NCI-H146 (cell line): ENCODE measurements at places on chromosomes 3 and 15.

DNA sequence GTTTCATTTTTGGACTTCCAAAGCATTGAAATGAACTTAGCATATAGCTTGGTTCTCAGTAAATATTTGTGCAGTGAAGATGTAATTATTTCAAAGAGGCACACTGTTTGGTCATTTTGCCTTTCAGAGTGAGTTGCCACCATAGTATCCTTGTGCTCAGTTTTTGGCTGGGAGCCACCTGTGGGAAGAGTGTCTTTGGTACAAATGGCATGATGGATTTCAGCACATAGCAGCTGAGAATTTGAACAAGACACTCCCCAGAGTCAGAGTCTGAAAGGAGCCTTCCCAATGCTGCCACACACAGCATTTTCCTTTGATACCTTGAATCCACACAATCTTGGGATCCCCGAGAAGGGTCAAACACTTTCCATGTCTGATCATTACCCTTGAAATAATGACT lies 897.2 kb upstream of the ARPP21 start:
- DNase-seq = no peak

DNA sequence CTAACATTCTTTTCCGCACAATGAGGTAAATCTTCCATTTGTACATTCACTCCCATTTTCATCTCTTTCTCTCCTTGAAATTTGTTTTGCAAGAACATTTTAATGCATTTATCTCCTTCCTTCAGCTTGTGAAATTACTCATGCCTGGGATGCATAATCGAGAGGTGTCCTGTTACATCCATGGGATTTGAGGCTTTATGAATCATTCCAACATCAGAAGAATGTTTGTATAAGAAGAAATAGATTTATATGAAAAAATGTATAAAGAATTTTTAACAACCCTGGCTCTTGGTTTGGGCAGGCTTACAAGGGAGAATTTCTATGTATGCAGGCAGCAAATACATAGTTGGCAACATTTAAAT lies 93.2 kb upstream of the MBNL1 start:
- DNase-seq = no peak

GRCh38 chr15:78432664-78433063 lies 5.4 kb upstream of the IREB2 start:
- DNase-seq = no peak

DNA sequence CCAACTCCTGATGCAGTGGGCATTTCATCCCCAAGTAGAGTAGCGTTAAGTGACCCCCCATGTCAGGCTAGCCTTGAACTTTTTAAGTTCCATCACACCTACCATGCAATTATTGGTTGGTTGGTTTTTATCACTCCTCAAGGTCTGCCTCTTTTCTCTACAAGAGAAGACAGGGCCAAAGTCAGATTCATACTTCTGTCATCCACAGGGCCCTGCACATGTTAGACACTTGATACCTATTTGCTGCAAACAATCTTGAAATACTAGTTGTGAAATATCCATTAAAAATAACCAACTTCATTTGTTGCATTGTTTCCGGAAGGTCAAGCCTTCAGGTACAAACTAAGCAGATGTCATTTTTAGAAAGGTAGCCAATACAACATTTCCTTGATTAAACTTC lies 1.2 kb downstream of the CMSS1 start:
- DNase-seq = no peak

- no peak for DNase-seq
These were observed 55.4 kb downstream of the KLF13 start for GRCh38 chr15:31381801-31382712.

GRCh38 chr15:50024281-50024680 lies 94.8 kb downstream of the ATP8B4 start:
- DNase-seq = no peak

DNA sequence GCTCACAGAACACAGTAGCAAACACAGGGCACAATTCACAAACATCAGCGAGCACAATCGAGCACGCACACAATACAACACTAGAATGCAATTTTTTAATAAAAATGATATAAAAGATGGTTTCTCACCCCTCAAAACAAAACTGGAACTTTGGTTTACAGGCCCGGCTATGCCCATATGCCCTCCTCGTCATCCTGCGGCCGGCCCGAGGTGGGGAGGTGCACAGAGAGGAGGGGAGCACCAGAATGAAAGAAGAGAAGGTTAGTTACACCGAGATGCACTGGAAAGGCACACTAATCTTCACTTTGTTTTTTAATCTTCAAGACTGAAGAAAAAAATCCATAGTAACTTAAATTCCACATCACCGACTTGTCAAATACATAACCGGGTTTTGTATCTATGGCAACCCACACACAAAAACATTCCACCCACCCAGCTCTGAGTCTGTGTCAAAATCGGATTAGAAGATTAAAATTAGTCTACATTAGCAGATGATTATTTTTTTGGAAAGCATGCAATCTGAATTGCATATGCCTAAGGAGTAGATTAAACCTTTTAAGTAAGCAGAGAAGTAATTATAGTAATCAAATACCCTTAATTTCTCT lies 196.7 kb upstream of the WNT5A start:
- no peak for DNase-seq

GRCh38 chr3:101623656-101624055 lies 49.7 kb downstream of the PCNP start:
- no peak for DNase-seq

- no peak for DNase-seq
These were observed 83.5 kb downstream of the FAM81A start for GRCh38 chr15:59521443-59521842.

DNA sequence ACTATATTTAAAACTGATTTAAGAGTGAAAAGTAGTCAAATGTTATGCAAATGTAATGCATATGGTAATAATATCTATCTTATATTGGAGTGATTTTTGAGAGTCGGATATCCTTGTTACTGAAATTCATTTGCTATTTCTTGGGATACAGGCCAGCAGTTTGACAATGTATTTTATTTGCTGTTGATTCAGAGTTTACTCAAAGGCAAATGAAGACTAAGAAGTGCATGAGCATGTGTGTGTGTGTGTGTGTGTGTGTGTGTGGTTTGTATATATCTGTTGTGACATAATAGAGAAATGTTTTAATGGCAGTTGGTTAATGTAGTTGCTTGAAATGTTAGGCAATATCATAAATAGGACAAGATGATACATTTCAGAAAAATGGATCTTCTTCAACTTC lies 39.0 kb downstream of the UNC13C start:
- DNase-seq = no peak

GRCh38 chr3:5191555-5192304 lies 4.2 kb downstream of the EDEM1 start:
- DNase-seq = peak; percentile 10

DNA sequence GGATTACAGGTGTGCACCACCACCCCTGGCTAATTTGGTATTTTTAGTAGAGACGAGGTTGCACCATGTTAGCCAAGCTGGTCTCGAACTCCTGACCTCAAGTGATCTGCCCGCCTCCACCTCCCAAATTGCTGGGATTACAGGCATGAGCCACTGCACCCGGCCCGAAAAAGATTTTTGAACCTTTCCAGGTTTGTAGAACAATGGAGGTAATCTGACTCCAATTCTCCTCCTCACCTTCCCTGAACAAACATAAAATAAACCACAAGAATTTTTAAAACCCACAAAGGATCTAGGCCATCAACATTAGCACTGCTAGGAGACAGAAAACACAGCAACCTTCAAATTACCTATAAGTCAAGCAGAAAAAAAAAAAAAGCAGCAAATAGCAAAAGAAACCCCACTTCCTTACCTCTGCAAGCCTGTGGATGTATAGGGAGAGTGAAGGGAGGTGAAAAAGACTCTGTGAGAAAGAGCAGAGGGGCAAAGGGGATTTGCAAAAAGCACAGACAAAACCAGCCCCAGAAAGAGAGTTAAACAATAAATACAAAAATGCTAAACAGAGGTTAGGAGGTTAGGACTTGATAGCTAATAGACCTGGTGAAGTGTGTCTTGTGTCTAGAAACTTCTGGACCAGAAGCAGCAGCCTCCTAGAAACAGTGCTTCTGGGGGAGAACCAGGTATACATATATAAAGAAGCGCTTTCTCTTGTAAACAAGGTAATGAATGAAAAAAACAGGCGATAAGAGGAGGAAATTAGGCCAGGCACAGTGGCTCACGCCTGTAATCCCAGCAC lies 32.1 kb downstream of the TFDP2 start:
- DNase-seq = peak; percentile 30

DNA sequence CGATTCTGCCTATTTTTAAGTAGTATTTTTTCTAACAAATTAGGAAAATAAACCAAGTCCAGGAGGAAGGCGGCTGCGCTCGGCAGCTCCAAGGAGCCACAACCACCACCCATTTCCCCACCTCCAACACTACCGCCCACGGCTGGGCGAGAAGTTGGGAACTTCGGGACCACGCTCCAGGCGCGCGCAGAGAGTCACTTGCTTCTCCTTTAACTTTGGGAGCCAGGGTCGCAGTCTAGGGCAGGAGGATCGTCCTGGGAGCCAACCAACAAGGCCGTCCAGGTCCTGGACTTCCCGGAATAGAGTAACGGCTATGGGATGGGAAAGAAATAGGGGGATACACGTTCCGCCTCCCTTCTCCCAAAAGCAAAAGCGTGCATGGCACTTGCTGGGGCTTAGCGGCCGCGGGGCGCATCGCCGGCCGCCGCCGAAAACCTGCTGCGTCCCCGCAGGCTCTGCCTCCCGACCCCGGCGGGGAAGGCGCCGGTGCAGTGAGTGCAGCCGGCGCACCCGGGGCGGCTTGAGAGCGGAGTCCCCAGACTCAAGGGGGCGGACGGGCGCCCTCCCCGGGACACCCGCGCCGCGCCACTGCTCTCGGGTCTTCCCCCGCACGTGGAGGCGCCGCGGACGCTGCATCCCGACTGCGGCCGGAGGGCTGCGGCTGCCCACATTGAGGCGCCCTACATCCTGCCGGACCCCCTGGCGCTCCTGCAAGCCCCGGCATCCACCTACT lies 699 bp downstream of the MEGF11 start:
- peak; percentile 45 for DNase-seq

DNA sequence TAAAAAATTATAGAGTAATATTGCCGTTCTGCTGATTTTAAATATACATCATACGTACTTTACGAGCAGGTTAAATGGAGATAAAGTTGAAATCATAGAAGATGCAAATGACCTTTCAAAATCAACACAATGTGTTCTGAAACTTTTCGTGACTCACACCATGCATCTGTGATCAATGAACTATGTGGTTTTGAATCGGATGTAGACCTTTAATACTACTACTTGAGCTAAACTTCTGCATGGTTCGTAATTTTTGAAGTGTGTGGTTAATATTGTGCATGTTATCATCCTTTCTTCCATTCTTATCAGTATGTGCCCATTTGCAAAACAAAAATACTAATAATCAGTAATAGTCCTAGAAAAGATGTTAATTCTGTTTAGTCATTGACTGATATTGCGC lies 58.9 kb downstream of the GASK1A start:
- no peak for DNase-seq

DNA sequence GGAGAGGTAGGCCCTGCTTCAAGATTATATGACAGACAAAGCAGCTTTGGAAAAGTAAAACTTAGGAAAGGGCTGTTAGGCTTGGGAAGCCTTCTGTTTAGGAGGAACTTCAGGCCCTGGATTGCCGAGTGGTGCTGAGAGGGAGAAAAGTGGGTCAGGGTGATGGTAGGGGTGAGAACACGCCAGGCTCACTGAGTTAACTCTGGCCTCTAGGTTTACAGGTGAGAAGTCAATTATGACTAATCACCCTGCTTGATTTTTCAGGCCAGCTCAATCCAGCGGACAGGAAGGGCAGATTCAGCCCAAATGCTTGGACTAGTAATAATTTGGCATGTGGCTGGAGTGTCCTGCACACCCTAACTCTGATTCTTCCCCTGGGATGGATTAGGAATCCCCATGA lies 365.1 kb upstream of the LMCD1 start:
- DNase-seq = no peak
